ENCODE measurements at places on chromosomes 12 and 14.

DNA sequence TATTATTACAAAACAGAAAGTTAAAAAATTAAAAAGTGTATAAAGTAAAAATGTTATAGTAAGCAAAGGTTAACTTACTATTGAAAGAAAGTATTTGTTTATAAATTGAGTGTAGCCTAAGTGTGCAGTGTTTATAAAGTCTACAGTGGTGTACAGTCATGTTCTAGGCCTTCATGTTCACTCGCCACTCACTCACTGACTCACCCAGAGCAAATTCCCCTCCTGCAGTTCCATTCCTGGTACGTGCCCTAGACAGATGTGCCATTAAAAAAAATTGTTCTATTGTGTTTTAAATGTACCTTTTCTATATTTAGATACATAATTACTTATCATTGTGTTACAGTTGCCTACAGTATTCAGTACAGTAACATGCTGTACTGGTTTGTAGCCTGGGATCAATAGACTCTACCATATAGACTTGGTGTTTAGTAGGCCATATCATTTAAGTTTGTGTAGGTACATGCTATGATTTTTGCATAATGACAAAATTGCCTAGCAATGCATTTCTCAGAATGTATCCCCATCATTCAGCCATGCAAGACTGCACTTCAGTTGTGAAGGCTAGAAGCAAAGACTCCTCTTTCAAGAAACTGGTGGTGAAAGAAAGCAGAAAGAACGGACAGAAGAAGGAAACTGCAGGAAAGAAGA is 100.6 kb downstream of the DACT1 start:
- DNase-seq, result peak; percentile 86

DNA sequence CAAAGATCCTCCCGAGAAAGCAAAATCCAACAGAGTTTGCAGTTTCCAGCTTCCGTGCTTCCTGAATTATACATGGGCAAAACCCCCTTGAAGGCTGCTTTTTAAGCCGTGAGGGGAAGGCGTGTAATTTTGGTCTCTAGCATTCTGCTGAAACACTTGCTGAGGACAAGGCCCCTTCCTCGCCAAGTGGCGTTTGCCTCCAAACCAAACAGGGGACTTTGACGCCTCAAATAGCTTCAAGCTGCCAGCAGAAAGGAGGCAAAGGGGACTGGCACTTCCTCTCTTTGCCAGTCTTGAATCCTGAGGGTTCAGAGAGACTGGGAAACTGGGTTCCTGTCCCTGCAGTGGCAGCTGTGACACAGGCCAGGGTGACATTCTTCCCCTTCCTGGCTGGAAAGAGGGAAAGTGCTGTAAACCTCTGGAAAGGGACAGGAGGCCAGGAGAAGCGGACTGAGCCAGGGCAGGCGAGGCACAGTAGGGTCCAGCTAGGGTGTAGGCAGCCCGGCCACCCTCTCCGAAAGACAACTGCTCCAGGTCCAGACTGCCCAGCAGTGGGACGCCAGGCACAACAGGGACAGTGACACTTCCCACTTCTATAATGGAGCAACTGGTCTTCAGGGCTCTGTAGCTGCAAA is 96.2 kb upstream of the MED13L start:
- no peak for DNase-seq

DNA sequence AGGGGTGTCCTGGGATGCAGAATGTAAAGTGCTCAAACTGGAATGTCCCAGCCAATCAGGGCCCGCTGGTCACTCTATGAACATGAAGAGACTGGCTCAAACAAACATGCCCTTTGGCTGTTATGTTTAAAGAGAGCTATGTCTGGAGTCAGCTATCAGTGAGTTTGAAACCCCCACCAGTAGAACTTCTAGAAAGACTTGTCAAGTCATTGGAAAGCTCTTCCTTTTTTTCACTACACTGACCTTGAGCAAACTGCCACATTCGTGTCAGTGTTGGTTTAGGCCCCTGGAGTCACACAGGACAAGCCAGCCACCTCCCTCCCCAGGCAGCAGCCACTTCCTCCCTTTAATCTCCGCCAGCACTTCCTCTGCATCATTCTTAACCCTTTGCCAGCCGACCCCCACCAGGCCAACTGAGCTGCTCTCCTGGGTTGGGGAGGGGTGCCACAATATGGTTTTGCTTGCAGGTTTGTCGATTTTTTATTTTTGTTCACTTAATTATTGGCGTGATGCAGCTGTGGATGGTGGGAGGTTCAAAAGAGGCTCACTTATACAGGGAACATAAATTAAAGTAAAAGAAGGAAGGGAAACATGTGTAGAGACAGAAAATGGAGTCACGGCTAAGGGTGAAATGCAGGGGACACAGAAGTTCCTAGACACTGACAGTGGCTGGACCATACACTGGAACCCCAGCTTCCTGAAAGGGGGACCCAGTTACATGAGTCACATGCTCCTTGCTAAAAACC is 25.3 kb downstream of the CMKLR1 start:
- DNase-seq, result no peak

DNA sequence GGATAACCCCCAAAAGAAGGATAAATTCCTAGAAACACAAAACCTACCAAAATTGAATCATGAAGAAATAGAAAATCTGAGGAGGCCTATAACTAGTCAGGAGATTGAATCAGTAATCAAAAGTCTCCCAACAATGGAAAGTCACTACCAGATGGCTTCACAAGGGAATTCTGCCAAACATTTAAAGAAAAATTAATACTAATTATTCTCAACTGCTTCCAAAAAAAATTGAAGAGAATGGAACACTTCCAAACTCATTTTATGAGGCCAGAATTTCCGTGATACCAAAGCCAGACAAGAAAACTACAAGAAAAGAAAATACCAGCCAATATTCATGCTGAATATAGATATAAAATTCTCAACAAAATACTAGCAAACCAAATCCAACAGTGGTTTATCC is 7.8 kb upstream of the ABCC9 start:
- no peak for DNase-seq

- no peak for DNase-seq
Measured at GRCh38 chr14:24366413-24366720, 1.6 kb upstream of the NFATC4 start.

DNA sequence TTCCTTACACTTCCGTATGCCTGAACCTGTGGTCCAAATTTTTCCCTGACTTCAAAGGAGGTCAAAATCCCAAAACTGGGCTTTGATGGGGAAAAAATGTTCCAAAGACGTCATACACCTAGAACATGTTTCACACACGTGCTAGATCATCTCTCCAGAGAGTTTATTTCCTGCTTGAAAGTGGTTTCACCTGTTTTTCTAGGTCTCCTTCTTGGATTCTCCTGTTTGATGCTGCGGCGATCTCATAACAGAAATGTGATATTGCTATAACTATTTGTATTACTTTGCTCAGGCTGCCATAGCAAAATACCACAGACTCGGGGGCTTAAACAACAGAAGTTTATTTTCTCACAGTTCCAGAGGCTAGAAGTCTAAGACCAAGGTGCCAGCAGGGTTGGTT is 19.7 kb upstream of the TMCC3 start:
- DNase-seq, result no peak

GRCh38 chr12:89492883-89493282 is 31.7 kb downstream of the GALNT4 start:
- no peak for DNase-seq

DNA sequence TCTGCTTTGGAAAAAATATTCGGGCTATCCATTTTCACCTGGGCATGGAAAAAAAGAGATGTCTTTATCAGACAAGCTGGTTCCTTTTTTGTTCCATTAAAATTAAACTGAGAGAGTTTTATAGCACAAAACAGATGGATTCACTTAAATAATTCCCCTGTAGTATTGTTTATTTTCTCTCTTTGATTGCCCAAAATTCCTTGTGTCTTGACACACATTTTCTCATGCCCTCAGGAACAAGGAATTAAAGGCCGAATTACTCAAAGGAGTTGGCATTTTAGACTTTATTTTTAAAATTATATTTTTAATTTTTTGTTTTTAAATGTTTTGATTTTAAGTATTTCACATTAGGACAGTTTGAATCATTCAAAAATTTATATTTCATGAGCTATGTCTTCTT is 69.6 kb upstream of the SLCO1C1 start:
- DNase-seq, result no peak

GRCh38 chr12:94769047-94769420 is 118.7 kb upstream of the TMCC3 start:
- no peak for DNase-seq

DNA sequence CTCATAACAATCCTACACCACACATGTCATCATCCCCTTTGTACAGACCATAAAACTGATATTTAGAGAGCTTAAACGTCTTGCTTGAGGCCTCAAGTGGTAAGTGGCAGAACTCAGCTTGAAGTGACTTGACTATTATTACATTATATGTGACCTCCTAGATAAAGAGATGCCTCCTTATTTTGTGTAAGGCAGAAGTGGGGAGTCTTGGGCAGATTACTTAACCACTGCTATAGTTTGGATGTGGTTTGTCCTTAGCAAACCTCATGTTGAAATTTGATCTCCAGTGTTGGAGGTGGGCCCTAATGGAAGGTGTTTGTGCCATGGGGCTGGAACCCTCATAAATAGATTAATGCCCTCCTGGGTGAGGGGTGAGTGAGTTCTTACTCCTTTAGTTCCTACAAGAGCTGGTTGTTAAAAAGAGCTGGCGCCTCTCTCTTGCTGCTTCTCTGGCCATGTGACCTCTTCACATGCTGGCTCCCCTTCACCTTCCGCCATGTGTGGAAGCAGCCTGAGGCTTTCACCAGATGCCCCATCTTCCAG is 37.4 kb downstream of the RCOR1 start:
- DNase-seq, result peak; percentile 10

DNA sequence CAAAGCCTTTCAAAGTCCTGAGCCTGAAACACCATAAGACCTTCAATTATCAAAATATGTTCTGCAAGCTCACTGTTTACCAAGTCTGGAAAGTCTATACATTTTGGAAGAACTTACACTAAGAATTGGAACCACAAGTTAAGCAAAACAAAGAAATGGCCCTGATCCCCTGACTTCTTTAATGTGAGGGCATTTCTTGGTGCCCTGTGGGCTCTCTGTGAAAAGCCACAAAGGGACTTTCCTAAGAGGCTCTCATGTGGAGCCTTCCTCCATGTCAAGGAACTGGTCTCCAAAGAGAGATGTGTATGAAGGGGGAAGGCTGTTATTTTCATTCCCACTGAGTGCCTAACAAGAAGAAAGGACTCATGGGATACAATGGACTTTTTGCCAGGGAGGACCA is 13.5 kb upstream of the MYH6 start:
- DNase-seq, result no peak

DNA sequence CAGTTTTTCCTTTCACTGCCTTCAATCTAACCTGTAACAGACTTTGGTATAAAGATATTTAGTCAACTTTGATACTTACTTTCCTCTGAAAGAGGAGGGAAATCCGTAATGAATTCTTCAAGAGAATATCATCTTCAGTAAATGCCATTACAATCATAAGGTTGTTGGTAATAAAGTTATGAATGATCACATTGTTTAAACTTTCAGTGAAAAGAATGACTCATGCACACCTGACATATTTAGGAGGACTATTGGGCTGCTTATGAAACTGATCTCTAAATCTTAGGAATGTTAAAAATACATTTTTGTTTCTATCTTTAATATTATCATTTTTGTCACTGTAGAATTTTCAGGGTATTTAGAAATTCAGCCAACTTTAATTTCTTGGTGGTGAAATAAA is 474.7 kb downstream of the SLC16A7 start:
- DNase-seq, result no peak

DNA sequence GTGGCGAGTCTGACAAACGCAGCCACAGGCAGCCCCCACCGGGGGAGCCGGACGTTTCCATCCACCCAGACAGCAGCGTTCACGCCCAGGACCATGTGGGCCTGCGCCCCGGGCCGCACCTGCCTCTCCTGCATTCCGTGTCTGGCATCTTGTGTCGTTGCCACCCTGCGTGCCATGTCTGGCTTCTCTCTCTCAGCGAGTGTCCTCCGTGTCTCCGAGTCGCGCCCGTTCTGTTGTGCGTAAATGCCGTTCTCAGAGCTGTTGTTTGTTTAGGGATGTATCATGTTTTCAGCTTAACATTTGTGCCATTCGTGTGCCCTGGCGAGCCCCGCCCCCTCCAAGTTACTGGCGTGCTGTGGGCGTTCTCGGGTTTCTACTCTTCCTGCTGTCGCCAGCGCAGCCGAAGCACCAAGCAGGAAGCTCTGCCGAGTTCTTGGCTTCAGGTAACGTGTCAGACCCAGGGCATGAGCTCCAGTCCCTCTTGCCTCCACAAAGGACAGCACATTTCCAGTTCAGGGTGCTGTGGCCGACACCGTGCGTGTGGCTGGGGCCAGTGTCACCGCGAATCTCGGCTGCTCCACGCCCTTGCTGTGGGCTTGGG is 34.6 kb downstream of the NOC4L start:
- no peak for DNase-seq

GRCh38 chr14:92958373-92959188 is 35.6 kb downstream of the CHGA start:
- no peak for DNase-seq

DNA sequence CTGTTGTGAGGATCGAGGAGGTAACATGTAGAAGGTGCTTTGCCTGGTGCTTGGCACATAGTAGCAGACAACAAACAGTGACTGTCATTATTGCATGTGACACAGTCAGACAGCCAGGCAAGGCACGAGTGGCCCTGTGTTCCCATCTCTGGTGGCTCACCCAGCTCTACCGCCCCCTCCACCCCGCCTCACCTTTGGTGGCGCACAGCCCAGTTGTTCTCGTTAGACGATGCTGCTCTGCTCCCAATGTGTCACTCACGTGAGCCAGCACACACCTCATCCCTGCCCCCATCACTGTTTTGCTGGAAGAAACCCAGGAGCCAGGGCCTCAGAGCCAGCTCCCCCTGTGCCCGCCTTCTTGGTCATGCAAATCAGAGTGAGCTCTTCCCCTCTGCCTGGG is 113.3 kb downstream of the CALM1 start:
- DNase-seq, result no peak

GRCh38 chr14:74161526-74162158 is 76.9 kb downstream of the LIN52 start:
- DNase-seq, result no peak

- no peak for DNase-seq
Measured at GRCh38 chr12:101750152-101750551, 10.9 kb upstream of the SYCP3 start.

DNA sequence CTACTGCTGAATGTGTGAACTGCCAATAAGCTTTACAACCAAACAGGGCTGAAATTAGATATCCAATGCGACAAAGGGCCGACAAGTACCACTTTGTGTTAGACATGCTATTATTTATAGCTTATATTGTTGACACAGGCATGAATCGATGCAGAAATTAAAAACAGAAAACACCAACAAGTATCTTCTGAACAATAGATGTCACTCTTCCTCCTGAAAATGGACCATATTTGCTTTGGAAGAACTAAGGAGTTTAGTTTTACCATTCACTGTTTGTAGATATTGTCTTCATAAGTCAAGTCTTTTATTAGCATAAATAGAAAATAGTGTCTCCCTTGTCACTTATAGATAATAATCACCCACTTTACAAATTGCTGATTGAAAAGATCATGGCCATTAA is 86.5 kb downstream of the LRIG3 start:
- DNase-seq, result no peak

DNA sequence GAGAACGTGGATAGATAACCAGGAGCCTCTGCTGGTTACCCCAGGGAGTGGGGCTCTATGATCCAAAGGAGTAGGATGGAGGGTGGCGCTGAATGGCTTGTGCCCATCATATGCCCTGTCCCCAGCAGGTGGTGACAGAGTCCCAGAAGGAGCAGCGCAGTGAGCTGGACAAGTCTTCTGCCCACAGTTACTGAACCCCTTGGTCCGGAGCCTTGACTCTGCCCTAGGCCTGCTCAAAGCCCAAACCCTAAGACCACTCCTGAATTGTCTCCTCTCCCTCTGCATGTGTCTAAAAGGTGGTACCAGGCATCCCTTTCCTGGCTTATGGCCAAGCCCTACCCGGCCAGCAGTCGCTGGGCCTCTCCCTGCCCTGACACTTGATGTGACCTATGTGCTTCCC is 3.2 kb downstream of the PRPH start:
- DNase-seq, result no peak

Data from AG10803 (cell line).